ENCODE measurements at places on chromosomes 5 and 9.

DNA sequence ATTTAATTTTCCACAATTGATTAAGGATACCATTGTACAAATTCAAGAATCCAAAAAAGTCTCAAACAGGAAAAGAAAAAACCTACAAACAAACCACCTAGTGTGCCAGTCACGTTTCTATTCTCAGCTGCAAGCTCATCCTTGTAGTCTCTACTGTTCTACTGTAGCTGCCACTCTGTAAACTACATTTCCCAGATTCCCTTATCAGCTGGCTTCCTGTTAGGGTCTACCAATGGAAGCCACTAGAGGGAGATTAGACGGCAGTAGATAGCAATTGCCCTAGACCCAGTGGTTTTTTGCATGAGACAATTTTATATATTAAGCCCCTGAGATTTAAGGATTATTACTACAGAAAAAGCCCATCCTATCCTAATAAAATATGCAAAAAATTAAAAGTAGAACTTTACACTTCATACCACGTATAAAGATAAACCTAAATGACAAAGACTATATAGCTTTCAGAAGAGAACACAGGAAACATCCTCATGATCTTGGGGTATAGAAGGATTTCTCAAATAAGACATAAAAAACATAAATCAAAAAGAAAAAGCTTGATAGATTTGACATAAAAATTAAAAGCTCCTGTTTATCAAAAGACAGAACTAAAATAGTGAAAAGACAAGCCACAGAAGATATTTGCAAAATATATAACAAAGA is 37.4 kb downstream of the P4HA2 start:
- no peak for DNase-seq

DNA sequence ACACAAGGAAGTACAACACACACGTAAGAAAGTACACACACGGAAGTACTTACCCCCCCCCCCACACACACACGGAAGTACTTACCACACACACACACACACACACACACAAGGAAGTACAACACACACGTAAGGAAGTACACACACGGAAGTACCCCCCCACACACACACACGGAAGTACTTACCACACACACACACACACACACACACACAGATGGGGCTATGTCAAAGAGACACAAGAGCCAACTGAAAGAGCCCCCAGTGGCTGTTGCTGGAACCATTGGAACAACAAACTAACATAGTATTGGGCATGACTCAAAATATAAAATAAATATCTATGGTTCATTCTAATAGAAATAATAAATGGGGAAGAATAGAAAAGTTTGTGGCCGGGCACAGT is 4.9 kb upstream of the MAPK9 start:
- DNase-seq: no peak

- DNase-seq: no peak
These were observed 60.4 kb upstream of the CKMT2 start for GRCh38 chr5:81172710-81173109.

GRCh38 chr5:173045474-173045873 is 10.7 kb upstream of the CREBRF start:
- no peak for DNase-seq

GRCh38 chr5:170860818-170861666 is 776 bp upstream of the RANBP17 start:
- no peak for DNase-seq

- DNase-seq: no peak
These were observed 108.5 kb upstream of the IQGAP2 start for GRCh38 chr5:76294573-76294972.

GRCh38 chr5:128498844-128499455 is 39.1 kb downstream of the FBN2 start:
- DNase-seq: no peak

DNA sequence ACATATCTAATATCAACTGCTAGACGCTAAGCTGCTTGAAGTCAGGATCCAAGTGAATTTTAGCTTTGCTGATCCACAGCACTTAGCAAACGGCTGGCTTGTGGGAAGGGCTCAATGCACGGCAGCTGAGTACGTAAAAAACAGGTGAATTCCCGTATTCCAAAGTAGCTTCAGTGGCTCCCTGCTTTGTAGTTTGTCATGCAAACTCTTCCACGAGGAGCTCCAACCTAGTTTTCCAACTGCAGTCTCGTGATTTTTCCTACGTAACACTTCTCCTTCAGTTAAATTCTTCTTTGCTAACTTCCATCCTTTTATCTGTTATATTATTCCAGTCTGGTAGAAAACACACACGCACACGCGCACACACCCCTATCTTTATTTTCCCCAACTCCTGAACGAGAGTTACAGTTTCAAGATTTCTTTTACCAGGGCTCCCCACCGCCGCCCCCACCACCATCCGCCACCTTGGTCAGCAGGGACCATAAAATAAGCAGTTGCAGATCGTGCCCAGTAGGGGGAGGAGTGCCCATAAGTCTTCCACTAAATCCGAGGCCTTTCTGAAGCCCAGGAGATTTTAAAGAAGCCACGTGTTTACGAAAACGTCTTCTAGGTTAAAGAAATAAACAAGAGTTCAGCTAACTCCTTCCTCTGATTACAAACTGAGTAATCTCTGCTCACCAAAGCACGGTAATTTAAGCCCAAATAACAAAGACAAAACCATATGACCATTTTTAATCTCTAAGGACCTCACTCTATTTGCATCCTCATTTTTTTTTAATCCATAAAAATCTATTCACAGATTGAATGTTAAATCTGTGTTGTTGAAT is 34.8 kb upstream of the TRIO start:
- no peak for DNase-seq

GRCh38 chr9:70352356-70352755 is 62.1 kb downstream of the KLF9 start:
- no peak for DNase-seq

GRCh38 chr5:93431250-93431649 is 149.8 kb downstream of the NR2F1-AS1 start:
- no peak for DNase-seq

DNA sequence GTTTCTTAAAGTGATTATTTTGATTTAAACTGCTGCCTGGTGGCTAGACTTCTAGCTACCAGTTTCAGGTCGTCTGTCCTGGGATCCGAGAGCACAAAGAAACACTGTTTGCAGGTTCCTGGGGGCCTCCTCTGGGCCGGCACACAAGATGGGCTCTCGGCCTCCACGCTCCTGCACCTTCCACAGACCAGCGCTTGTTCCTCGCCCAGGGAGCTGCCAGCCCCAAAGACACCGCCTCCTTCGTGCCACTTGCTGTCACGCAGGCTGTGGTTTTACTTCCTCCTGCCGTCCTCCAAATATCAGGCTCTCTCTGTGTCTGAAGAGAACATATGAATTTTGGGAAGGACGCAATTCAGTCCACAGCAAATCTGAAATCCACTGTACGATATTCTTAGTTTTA is 105.8 kb downstream of the ROR2 start:
- no peak for DNase-seq

GRCh38 chr9:96441798-96442445 is 8.0 kb upstream of the HABP4 start:
- DNase-seq: no peak

GRCh38 chr9:137683262-137683864 is 64.6 kb downstream of the EHMT1 start:
- DNase-seq: no peak

DNA sequence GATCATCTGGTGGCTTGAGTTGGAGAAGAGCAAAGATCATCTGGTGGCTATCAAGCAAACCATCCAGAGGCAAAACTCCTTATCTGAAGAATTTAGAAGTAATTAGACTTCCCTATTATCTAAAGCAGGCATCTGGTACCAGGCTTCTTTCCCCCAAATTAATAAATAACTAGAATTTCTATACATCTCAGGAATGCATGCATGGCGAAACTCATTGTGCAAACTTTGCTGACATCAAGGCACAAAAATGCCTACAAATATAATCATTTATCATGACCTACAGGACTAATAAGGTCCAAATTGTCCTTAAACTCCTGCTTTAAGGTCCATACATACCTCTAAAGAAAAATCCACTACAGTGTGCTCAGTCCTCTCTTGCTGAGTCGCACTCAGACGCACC is 6.0 kb downstream of the OR13D1 start:
- DNase-seq: no peak

DNA sequence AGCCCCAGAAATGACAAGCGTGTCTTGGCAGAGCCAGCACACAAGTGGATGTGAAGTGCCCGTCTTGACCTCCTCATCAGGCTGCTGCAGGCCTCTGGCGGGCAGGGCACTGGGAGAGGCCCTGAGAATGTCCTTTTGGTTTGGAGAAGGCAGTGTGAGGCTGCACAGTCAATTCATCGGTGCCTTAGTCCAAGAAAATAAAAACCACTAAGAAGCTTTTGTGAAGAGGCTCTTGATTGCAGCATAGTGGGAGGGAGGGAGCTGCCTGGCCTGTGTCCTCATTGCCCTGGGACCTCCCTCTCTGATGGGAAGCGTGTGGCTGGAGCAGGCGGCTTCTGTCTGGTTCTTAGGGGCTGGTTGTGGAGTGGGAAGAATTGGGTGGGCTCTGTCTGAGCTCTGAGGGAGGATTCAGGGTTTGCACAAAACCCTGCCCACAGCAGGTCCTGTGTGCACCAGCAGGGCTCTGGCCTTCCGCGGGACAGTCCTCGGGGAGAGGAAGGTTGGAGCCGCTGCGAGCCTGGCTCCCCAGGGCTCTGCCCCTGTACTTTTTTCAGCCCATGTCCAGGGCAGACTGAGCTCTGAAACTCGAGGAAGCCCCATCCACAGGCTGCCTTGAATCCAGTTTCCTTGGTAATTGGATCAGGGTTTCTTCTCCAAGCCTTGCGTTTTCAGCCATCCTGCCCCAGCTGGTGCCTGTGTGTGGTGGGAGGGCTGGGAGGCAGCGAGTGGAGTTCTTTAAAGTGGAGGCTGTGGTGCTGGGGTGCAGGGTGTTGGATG is 1.1 kb downstream of the HRCT1 start:
- DNase-seq: no peak

GRCh38 chr9:86955042-86955441 is 7.7 kb upstream of the GAS1 start:
- DNase-seq: no peak

DNA sequence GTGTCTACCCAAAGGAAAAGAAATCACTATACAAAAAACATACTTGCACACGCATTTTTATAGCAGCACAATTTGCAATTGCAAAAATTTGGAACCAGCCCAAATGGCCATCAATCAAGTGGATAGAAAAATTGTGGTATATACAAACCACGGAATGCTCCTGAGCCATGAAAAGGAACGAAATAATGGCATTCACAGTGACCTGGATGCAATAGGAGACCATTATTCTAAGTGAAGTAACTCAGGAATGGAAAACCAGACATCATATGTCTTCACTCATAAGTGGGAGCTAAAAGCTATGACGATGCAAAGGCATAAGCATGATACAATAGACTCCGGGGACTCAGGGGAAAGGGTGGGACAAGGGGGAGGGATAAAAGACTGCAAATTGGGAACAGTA is 78.4 kb downstream of the ENC1 start:
- DNase-seq: no peak

DNA sequence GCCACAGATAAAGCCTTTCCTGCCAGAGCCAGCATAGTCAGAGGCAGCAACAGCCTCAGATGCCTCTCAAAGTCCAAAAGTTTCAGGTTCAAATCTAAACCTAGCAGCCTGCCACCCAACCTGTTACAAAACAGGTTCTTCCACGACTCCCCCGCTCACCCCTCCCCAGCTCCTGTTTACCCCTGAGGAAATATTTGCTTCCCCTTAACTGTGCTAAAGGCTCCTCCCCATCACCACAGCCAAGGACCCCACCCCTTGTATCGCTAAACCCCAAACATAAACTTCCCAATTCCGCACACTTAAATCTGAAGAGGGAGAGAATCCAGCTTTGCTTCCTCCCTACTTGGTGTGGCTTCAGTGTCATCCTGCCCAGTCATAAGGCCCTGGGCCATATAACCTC is 15.4 kb upstream of the VDAC1 start:
- no peak for DNase-seq

DNA sequence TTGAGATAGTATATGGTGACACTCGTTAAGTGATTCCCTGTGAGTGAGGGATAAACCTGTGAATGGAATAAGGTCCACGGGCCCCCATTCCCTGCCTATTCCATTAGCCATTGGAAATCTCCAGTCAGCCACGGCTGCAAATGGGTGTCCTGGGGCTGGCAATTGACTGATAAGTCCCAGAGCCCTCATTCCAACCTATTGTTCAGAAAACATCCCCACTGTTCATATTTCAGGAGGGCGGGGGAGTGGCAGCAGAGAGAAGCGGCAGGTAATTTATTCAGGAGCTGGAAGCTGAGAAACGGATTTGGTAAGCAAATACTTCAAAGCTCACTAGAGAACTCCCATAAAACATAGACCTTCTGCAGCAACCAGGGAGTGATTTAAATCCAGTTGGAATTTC is 42.0 kb downstream of the TMEM174 start:
- no peak for DNase-seq

DNA sequence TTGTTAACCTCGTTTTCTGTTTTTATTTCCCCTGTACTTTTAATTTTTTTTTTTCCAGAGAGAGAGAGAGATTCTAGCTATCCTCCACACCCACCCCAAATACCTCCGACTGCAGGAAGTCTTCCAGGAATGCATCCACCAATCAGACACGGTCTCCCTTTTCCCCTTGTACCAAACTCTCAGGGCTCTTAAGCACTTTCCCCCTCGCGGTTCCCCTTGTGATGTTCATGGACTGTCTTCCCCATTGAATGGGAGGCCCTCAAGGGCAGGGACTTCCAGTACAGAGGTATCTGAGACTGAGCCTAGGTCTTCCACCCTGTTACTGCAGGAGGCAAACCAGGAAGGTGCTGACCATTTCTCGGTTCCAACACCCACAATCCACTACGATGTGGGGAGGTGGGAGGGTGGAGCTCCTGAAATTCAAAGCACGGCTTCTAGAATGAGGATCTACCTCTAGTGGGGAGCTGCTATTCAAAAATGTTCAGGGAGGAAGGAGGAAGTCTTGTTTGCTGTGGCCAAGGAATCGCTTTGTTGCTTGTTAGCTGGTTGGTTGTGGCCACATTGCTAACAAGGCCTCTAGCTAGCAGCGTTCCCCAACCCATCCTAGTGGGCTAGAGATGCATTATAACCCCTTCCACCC is 37.5 kb upstream of the PTGS1 start:
- no peak for DNase-seq

- no peak for DNase-seq
These were observed 129.1 kb upstream of the FSTL4 start for GRCh38 chr5:133741396-133741795.

DNA sequence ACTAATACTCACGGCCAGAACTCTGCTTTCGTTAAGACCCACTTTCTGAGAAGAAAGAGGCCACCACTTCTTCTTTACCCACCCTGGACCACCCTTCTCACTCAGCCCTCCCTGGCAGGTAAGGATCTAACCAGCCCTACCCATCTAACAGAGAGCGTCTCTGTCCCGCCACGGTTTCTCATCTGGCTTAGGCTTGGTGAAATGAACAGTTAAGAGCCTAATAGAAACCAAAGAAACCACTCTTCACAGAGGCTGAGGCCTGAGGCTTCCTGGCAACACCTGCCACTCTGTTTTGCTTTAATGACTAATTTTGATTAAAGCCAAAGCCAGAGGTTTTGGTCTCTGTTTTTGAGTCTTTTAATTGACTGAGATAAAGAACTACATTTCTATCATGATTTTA is 354.1 kb upstream of the SLC30A5 start:
- DNase-seq: no peak

Data from stimulated activated CD4-positive, alpha-beta T cell treated with anti-CD3 and anti-CD28 coated beads, Interleukin-1b, Interleukin-23, amount 100 ng/mL, for 1 hour (primary cell).